ENCODE measurements at places on chromosomes 7 and 10.
A peak's percentile ranks its signal among the peaks of the same experiment; 100 is the strongest.

- DNase-seq, result no peak
Measured at GRCh38 chr10:119537953-119538630, 4.4 kb downstream of the RGS10 start.

DNA sequence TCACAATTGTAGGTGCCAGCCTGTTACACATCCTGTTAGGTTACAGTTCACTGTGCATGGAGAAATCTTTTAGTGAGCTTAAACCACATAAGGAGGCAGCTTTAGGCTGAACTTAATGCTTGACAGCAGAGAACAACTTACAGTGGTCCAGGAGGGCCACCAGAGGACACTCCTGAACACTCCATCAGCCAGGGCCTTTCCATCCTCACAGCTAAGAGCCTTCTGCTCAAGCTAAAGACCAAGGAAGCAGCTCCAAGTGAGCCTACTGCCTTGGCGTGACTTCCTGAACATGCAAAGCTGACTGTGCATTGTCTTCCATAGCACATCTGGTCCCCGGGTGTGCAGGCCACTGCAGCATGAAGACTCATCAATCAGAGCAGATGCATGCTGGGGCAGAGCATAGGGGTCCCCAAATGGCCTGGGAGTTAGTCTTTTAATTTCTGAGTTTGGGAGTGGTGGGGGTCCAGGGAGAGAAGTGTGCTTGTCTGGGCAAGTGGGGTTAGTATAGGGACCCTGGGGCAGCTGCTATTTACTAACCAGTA, 105.0 kb downstream of the ZNF248 start:
- DNase-seq, result no peak

GRCh38 chr7:28296571-28297483, 115.5 kb upstream of the CREB5 start:
- DNase-seq, result peak; percentile 80

DNA sequence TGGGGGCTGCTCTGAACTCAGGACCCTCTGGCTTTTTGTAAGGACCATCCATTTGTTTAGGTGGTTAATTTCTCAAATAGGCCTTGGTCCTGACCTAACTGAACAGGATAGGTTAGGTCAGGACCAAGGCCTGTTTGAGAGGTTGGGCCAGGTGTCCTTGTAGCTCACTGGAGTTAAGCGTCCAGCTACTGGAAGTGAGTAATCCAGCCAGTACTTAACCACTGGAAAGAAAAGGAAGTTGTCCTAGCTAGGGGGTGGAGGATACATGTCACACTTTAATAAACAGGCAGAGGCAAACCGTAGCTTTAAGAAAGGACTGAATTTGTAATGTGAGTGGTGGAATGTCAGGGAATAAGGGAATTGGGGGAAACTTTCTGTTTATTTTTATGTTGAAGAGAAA, 96.0 kb downstream of the GPR85 start:
- no peak for DNase-seq

All from activated CD4-positive, alpha-beta T cell treated with anti-CD3 and anti-CD28 coated beads for 36 hours (primary cell).